ENCODE measurements at places on chromosomes 6 and 20. TPM values are rescaled to one million over a fixed set of nuclear protein-coding genes. Genes with fewer than 3 reads are reported as not detected.

The OXT gene
- 0.93 TPM for polyA plus RNA-seq

The COL12A1 gene
- 194 TPM for polyA plus RNA-seq

GRCh38 chr20:18611492-18611891 is 23.6 kb downstream of the DTD1 start:
- no peak for DNase-seq

- DNase-seq = no peak
Observed at GRCh38 chr6:49541210-49541724, 9.2 kb upstream of the C6orf141 start.

DNA sequence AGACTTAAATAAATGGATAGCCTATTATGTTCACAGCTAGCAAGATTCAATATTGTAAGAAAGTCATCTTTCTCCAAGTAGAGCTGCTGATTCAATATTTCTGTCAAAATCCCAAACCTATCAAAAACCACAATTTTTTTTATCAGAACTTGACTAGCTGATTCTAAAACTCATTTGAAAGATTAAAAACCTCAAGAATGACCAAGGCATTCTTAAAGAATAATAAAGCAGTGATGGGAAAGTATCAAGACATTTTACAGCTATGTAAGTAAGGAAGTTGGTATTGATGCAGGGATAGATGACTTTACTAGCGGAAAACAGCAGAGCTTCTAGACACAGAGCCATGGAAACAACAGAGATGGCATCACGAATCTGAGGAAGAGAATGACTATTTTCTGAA is 64.7 kb downstream of the SAMD3 start:
- DNase-seq = no peak

GRCh38 chr6:154430481-154430919 is 73.9 kb upstream of the IPCEF1 start:
- DNase-seq = no peak

DNA sequence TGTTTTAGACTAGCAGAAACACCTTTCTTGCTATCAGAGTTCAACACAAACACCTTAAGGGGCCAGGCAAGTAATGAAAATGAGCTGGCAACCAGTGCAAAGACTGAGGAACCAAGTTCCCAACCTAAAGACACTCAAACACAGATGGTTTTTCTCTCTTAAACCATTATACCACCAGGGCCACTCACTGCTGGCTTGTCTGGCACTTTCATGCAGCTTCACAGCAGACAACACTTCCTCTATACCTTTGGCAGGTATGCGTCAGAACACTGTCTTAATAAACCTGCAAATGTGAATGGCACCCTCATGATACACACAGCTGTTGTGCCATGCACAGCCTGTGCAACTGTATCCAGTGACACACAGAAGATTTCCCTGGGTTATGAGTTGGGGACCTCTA is 41.6 kb downstream of the NFATC2 start:
- no peak for DNase-seq

- DNase-seq = no peak
Observed at GRCh38 chr6:156994215-156995076, 217.3 kb downstream of the ARID1B start.

- DNase-seq = no peak
Observed at GRCh38 chr6:150830439-150831165, 34.9 kb upstream of the MTHFD1L start.

The SPATA25 gene
- polyA plus RNA-seq = 3.0 TPM

- DNase-seq = no peak
Observed at GRCh38 chr6:48610846-48611245, 499.8 kb upstream of the PTCHD4 start.

The GATA5 gene
- 7.2 TPM for polyA plus RNA-seq

GRCh38 chr6:21861942-21862341 is 268.4 kb downstream of the SOX4 start:
- no peak for DNase-seq

- no peak for DNase-seq
Observed at GRCh38 chr6:150613269-150613668, 13.6 kb downstream of the PLEKHG1 start.

GRCh38 chr20:41645372-41645771 is 27.2 kb upstream of the CHD6 start:
- DNase-seq = no peak

The DEFB124 gene
- 1.2 TPM for polyA plus RNA-seq

DNA sequence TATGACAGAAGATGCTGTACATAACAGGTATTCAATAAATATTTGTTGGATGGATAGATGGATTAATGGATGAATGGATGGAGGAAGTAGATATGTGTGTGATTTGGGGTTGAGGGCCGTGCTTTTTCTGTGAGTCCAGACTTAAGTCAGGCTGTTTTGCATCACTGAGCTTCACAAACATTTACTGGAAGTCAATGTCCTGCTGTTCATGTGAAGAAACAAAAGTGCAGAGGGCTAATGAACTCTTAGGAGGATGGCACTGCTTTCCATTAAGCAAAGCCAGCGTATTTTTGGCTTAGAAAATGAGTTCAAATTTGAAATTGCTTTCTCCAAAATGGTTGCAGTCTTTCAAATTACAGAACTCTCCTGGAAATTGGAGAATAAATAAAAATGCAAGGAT is 260.6 kb upstream of the SASH1 start:
- no peak for DNase-seq

GRCh38 chr6:151326116-151326825 is 65.1 kb downstream of the ZBTB2 start:
- DNase-seq = no peak

GRCh38 chr6:36781669-36782068 is 57.6 kb downstream of the CPNE5 start:
- DNase-seq = no peak

GRCh38 chr6:75149696-75150095 is 56.2 kb downstream of the COL12A1 start:
- no peak for DNase-seq

DNA sequence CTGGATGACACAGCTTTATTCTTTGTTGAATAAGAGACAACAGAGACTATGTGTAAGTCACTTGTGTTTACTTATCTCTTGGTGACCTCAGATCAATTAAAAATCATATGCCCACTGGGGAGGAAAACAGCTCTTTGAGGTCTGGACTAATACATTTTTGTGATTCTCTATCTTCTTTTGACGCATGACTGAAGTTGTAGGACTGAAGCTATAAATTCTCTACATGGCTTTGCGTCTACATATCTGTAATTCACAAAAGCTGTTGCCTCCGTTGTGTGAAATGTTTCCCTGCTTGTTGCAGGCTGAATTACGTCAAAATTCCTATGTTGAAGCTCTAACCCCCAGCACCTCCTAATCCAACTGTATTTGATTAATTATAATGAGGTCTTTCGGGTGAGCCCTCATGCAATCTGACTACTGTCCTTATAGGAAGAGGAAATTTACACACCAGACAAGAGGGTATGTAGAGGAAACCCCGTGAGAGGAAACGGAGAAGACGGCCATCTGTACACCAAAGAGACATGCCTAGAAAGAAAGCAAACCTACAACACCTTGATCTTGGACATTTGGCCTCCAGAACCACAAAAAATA is 481.6 kb downstream of the PRKN start:
- no peak for DNase-seq

GRCh38 chr6:1190366-1190765 is 121.5 kb upstream of the FOXQ1 start:
- DNase-seq = peak; percentile 70

- DNase-seq = no peak
Observed at GRCh38 chr20:32663335-32664011, 10.3 kb downstream of the C20orf203 start.

GRCh38 chr20:62818592-62819493 is 2.0 kb downstream of the COL9A3 start:
- no peak for DNase-seq

DNA sequence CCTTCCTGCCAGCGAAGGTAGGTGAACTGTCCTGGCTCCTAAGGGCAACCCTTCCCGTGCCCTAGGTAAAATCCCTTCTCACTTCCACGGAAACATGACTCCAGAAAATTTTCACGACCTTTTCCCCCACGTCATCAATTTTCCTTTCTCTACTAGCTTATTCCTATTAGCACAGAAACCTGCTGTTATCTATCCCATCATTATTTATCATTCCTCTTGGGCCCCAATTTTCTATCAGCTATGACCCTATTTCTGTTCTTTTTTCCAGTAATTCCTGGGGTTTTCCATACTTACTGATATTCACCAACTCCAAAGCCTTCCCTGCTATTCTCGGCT is 23.8 kb upstream of the GCM1 start:
- DNase-seq = no peak

The SPATS1 gene
- not detected for polyA plus RNA-seq

DNA sequence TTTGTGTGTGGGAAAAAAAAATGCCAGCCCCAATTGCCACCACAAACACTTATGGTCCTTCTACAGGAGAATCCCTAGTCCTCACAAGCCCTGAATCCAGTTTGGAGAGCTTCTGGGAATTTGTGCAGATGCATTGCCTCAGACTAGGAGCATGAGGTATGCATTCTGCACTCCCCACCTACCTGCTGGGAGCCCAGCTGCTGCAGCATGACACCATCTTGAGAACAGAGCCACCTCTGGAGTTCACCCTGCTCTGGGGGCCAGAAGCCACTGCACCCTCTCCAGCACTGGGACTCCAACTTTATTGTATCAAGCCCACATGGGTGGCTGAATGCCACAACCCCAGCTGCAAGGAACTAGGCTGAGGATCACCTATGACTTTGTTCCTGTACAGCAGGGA is 568.5 kb upstream of the ID4 start:
- no peak for DNase-seq

GRCh38 chr6:132750455-132751248 is 7.1 kb downstream of the VNN2 start:
- no peak for DNase-seq

The C4A gene
- 17.0 TPM for polyA plus RNA-seq

- no peak for DNase-seq
Observed at GRCh38 chr6:110514818-110515217, 38.4 kb upstream of the SLC22A16 start.
